Kidney capillary endothelial cell (primary cell): ENCODE measurements at places on chromosomes 13 and 19.

GRCh38 chr19:43678512-43679261 lies 8.7 kb upstream of the PLAUR start:
- DNase-seq = no peak

- peak; percentile 34 for DNase-seq
Observed at GRCh38 chr13:71320452-71320851, 546.6 kb downstream of the DACH1 start.

GRCh38 chr19:17679526-17680229 lies 8.5 kb downstream of the UNC13A start:
- DNase-seq = no peak

DNA sequence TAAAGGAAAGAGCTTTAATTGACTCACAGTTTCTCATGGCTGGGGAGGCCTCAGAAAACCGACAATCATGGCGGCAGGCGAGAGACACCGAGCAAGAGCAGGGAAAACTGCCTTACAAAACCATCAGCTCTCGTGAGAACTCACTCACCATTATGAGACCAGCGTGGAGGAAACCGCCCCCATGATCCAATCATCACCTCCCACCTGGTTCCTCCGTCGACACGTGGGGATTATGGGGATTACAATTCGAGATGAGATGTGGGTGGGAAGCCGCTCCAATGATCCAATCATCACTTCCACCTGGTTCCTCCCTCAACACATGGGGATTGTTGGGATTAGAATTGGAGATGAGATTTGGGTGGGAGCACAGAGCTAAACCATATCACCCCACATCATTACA lies 293.9 kb downstream of the ABCC4 start:
- DNase-seq = no peak

DNA sequence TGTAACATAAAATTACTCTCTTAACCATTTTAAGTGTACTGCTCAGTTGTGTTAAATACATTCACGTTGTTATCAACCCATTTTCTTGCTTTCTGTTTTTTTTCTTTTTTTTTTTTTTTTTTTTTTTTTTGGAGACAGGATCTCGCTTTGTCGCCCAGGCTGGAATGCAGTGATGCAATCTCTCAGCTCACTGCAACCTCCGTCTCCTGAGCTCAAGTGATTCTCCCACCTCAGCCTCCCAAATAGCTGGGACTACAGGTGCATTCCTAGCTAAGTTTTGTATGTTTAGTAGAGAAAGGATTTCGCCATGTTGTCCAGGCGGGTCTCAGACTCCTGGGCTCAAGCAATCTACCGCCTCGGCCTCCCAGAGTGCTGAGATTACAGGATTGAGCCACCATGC lies 42.5 kb upstream of the C13orf42 start:
- no peak for DNase-seq
